Activated T-cell treated with anti-CD3 and anti-CD28 coated beads, Interleukin-2, amount 50 U/mL, for 24 hours (primary cell): ENCODE measurements at places on chromosomes 5 and 9.

DNA sequence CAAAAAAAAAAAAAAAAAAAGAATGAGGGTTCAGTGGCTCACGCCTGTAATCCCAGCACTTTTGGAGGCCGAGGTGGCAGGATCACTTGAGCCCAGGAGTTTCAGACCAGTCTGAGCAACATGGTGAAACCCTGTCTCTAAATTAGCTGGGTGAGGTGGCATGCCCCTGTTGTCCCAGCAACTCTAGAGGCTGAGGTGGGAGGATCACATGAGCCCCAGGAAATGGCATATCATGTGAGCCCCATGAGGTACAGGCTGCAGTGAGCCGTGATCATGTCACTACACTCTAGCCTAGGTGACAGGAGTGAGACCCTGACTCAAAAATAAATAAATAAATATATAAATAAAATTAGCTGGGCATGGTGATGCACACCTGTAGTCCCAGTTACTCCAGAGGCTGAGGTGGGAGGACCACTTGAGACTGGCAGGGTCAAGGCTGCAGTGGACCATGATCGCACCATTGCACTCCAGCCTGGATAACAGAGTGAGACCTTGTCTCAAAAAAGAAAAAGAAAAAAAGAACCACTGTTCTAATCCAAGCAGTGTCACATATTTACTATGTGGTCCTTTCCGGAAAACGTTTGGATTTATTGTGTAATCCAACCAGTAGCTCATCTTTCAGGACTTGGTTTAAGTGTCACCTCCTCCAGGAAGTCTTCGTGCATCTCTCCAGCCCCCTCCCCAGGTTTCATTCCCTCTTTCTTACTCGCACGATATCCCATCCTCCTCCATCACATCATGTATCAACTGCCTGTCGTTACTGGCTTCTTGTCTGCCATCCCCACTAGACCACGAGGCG lies 12.3 kb upstream of the SPOUT1 start:
- DNase-seq = no peak
- no peak overlapping the region for H3K4me3 ChIP-seq
- H3K36me3 ChIP-seq = peaks cover 46% of the 10 kb centered on the region
- H3K27me3 ChIP-seq = no peaks in the 10 kb centered on the region

- peaks cover 4% of the 10 kb centered on the region for H3K27me3 ChIP-seq
- no peak overlapping the region for H3K27ac ChIP-seq
- no peak overlapping the region for H3K4me3 ChIP-seq
- H3K4me1 ChIP-seq = no peaks in the 10 kb centered on the region
- no peaks in the 10 kb centered on the region for H3K36me3 ChIP-seq
- no peak for DNase-seq
These were observed 149.3 kb downstream of the FBXO4 start for GRCh38 chr5:42074353-42074752.

DNA sequence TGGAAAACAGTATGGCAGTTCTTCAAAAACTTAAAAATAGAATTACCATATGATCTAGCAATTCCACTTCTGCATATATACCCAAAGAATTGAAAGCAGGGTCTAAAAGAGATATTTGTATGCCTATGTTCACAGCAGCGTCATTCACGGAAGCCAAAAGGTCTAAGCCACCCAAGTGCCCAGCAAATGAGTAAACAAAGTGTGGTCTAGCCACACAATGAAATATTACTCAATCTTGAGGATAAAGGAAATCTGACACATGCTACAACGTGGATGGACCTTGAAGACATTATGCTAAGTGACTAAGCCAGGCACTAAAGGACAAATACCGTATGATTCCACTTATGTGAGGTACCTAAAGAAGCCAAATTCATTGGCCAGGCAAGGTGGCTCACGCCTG lies 11.1 kb upstream of the MED27 start:
- DNase-seq = no peak
- peaks cover 38% of the 10 kb centered on the region for H3K27me3 ChIP-seq
- no peaks in the 10 kb centered on the region for H3K36me3 ChIP-seq
- no peak overlapping the region for H3K27ac ChIP-seq
- peaks cover 10% of the 10 kb centered on the region for H3K4me1 ChIP-seq

DNA sequence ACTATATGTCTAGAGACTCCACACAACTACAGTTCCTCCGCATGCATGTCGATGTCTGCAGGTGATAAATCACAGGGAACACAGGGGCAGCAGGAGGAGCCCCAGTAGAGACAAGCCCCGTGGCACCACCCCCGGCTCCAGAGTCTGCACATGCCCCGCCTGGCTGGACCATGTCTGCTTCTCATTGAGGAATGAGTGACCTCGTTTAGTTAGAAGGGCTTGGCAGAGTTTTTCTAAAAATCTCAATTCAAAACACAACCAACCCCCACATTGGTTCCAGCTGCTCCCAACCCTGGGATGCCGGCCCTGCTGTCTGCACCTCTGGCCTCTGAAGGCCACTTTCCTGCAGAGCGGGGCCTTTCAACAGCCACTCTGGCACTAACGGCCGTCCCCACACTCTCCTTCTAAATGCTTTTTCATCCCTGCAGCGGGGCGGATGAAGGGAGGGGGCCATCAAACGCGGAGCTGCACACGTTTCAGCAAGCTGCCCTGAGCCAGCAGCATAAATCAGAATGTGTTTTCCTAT lies 106.3 kb downstream of the ROR2 start:
- H3K27me3 ChIP-seq = peaks cover 42% of the 10 kb centered on the region
- DNase-seq = no peak
- no peak overlapping the region for H3K4me3 ChIP-seq

DNA sequence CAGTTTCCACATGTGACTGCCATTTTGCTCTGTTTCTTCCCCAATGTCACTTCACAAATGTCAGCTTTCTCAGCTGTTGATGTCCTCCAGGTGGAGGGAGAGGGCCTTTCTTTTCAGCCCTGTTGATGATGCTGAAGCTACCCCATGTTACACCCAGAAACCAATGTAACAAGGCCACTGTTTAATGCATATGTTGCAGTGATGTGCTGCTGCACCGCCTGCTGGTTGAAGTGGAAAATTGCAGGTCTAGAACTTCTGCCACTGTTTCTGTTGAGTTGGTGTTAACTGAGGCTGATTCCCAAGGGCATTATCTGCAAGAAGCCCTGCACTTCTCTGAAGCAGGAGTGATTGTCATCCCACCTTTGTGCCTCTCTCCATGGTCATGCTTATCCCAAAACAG lies 428.4 kb downstream of the KDM4C start:
- H3K27ac ChIP-seq = no peak overlapping the region
- no peaks in the 10 kb centered on the region for H3K27me3 ChIP-seq
- no peak overlapping the region for H3K4me3 ChIP-seq

DNA sequence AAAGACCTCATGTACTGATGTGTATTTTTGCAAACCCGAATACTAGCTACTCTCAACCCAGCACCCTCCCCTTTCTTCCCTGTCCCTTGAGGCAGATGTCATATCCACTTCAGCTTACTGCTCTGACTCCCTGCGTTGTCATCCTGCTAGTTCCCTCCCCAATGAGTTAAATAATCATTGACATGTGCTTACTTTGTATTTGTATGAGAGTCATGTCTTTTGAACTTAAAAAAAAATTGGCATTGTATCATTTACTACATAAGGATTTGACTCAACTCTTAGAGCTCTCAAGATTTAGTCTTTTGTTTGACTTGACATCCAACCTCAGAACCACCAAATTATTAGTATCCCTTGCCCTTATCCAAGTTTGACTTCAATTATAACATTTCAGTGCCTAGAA lies 219.7 kb upstream of the TUT7 start:
- no peak overlapping the region for H3K27ac ChIP-seq
- H3K27me3 ChIP-seq = peaks cover 3% of the 10 kb centered on the region
- no peak overlapping the region for H3K4me3 ChIP-seq
- H3K4me1 ChIP-seq = no peaks in the 10 kb centered on the region
- H3K36me3 ChIP-seq = no peaks in the 10 kb centered on the region
- no peak for DNase-seq

DNA sequence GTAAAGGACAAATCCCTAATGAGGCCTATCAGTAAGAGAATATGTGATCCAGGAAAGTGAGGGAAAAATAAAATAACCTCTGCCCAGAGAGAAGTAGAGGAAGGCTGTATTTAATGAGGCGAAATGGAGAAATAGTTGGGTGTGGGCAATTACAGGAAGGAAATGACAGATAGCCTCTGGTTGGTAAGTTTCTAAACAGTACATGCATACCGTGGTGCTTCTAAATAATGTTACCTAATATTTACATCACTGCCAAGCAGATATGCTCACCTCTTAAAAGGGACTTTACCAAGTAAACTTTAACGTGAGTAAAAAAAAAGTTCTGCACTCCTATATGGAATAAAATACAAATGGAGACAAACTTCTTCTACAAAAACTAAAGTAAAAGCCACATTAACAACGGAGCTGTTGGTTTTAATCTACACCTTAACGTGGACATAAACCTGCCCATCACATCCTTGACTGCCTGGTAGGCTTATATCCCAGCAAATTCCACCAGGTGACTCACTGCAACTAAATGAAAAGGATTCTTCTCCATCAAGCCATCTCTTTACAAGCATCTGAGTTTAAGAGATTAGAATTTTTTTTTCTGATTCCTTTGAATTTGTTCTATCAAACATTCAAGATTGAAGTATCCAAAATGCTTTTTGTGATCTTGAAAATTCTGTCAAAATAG lies 12.4 kb downstream of the NFIL3 start:
- peaks cover 93% of the 10 kb centered on the region for H3K36me3 ChIP-seq
- no peak overlapping the region for H3K27ac ChIP-seq
- H3K27me3 ChIP-seq = no peaks in the 10 kb centered on the region
- no peak for DNase-seq
- H3K4me3 ChIP-seq = no peak overlapping the region

DNA sequence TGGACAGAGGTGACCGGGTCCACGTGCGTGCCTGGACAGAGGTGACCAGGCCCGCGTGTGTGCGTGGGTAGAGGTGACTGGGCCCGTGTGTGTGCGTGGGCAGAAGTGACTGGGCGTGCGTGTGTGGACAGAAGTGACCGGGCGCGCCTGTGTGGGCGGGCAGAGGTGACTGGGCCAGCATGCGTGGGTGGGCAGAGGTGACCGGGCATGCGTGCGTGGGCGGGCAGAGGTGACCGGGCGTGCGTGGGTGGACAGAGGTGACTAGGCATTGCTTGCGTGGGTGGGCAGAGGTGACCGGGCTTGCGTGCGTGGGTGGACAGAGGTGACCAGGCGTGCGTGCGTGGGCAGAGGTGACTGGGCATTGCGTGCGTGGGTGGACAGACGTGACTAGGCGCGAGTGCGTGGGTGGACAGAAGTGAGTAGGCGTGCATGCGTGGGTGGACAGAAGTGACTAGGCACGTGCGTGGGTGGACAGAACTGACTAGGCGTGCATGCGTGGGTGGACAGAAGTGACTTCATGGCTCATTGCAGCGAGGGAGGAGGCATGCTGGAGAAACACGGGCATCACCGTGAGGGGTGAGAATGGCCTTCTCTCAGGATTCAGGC lies 254.1 kb upstream of the IRX4 start:
- H3K4me1 ChIP-seq = peaks cover 3% of the 10 kb centered on the region
- H3K27me3 ChIP-seq = peaks cover 21% of the 10 kb centered on the region
- H3K27ac ChIP-seq = no peak overlapping the region

DNA sequence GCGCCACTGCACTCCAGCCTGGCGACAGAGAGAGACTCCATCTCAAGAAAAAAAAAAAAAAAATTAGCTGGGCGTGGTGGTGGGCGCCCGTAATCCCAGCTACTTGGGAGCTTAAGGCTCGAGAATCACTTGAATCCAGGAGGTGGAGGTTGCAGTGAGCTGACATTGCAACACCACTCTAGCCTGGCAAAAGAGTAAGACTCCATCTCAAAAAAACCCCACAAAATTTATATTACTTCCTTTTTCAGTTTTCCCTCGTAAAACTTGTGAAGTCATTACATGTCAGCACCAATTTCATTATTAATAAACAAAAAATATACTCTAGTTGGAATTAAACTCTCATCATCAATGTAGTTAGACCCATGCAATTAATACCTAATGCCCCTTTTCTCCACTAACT lies 43.9 kb downstream of the SHLD3 start:
- DNase-seq = no peak
- no peak overlapping the region for H3K4me3 ChIP-seq
- H3K4me1 ChIP-seq = peaks cover under 1% of the 10 kb centered on the region
- no peak overlapping the region for H3K27ac ChIP-seq
- H3K27me3 ChIP-seq = no peaks in the 10 kb centered on the region

- no peak for DNase-seq
- no peaks in the 10 kb centered on the region for H3K27me3 ChIP-seq
- no peak overlapping the region for H3K4me3 ChIP-seq
These were observed 363.0 kb upstream of the RIOK2 start for GRCh38 chr5:97545886-97546535.

GRCh38 chr9:108837530-108837929 lies 18.3 kb downstream of the ACTL7B start:
- H3K27me3 ChIP-seq = no peaks in the 10 kb centered on the region
- no peak overlapping the region for H3K4me3 ChIP-seq
- H3K27ac ChIP-seq = no peak overlapping the region
- peaks cover 13% of the 10 kb centered on the region for H3K4me1 ChIP-seq
- DNase-seq = no peak

- H3K27ac ChIP-seq = peak overlapping the region; percentile 57
- no peaks in the 10 kb centered on the region for H3K36me3 ChIP-seq
- peaks cover 71% of the 10 kb centered on the region for H3K27me3 ChIP-seq
- H3K4me1 ChIP-seq = peaks cover 11% of the 10 kb centered on the region
- peak; percentile 64 for DNase-seq
These were observed 871 bp downstream of the TRIO start for GRCh38 chr5:14143841-14144585.

GRCh38 chr5:133523961-133524586 lies 88.3 kb downstream of the FSTL4 start:
- no peak overlapping the region for H3K4me3 ChIP-seq
- no peaks in the 10 kb centered on the region for H3K4me1 ChIP-seq
- no peak for DNase-seq
- H3K36me3 ChIP-seq = no peaks in the 10 kb centered on the region
- peaks cover 11% of the 10 kb centered on the region for H3K27me3 ChIP-seq
- no peak overlapping the region for H3K27ac ChIP-seq

- H3K4me1 ChIP-seq = no peaks in the 10 kb centered on the region
- H3K4me3 ChIP-seq = no peak overlapping the region
- H3K27me3 ChIP-seq = no peaks in the 10 kb centered on the region
- no peak overlapping the region for H3K27ac ChIP-seq
- H3K36me3 ChIP-seq = no peaks in the 10 kb centered on the region
These were observed 561.4 kb upstream of the FAM174A start for GRCh38 chr5:99973779-99974178.

GRCh38 chr5:74402553-74402952 lies 238.0 kb downstream of the ENC1 start:
- H3K27ac ChIP-seq = no peak overlapping the region
- H3K4me3 ChIP-seq = no peak overlapping the region
- DNase-seq = no peak

DNA sequence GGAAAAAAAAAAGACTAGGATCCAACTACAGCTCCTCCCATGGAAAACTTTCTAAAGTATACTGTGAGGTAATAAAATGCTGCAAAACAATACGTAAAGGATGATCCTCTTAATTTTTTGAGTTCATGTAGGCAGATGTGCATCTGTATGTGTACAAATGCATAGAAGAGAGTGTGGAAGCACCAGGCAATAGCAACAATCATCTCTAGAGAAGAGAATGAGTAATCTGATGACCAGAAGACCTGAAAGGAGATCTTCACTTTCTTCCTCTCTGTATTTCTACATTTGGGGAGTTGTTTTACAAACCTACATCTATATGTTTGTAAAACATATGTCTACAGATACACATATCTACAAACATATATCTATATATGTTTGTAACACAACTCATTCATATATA lies 29.3 kb upstream of the SPDL1 start:
- H3K4me3 ChIP-seq = no peak overlapping the region
- H3K36me3 ChIP-seq = no peaks in the 10 kb centered on the region
- H3K4me1 ChIP-seq = peaks cover 3% of the 10 kb centered on the region
- no peak for DNase-seq
- peaks cover 56% of the 10 kb centered on the region for H3K27me3 ChIP-seq
- H3K27ac ChIP-seq = no peak overlapping the region
